ENCODE measurements at places on chromosomes 6 and 20.

DNA sequence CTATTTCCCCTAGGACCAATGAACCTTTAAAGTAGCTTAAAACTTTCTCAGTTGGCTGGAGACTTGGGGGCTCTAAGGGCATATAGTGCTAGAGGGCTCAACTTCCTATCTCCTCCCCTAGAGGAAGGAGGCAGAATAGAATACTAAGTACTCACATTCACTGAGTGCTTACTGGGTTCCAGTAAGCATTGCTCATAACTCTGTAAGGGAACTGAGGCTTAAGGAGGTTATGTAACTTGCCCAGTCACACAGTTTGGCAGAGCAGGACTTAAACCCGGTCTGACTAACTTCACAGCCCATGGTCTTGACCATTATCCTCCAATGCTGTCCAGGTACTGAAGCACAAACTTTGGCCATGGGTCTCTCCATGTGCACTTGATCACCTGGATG is 12.5 kb downstream of the SESN1 start:
- no peak for DNase-seq

DNA sequence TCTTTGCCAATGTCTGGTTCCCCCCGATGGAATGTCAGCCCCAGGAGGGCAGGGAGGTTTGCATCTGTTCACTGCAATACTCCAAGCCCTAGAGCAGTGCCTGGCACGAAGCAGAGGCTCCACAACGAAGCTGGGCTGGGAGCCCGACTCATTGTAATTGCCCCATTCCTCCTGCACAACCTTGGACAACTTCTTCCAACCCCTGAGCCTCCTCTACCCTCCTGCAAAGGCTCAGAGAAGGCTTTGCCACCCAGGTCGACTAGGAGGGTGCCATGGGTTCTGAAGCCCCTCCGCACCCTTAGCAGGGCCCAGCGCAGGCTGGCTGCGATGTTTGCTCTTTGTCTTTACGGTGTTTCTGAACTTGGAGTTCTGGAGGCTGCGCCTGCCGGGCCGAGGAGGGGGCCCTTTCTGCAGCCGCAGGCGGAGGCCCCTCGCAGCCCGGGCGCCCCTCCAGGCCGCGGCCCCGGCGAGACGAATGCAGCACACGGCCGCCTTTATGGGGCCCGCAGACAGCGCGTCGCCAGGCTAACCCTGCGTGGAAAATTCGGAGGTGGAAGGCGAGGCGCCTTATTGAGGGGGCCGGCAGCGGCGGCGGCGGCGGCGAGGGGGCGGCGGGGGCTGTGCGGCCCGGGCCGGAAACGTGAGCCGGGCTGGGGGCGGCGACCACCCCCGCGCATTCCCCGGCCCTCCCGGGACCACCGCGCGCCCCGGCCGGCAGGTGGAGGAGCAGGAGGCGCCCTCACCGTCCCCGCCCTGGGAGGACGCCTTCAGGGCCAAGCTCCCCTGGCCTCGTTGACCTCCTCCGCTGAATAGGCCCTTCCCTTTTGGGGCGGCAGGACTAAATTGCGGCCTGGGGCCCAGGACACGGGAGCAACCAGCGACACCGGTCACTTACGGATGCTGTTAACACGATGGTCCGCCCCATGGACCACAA is 27.0 kb downstream of the SNAI1 start:
- no peak for DNase-seq

GRCh38 chr6:56649782-56650181 is 7.1 kb upstream of the DST start:
- no peak for DNase-seq

DNA sequence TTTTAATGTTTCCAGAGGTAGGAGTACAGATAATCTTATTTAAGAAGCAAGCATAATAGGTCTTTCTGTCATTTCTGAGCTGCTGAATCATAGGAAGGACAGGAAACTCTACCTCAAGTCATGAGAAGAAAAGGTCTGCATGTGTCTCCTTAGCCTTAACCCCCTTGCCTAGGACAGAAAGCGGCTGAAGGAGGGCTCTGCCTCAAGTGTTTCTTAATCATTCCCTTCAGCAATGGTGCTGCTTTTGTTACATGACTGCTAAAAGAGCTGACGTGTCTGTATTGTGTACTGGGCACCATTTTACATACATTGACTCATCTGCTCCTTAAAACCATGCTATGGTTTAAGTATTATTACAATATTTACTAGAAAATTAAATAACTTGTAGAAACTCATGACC is 564.0 kb upstream of the AGPAT4 start:
- DNase-seq: no peak

DNA sequence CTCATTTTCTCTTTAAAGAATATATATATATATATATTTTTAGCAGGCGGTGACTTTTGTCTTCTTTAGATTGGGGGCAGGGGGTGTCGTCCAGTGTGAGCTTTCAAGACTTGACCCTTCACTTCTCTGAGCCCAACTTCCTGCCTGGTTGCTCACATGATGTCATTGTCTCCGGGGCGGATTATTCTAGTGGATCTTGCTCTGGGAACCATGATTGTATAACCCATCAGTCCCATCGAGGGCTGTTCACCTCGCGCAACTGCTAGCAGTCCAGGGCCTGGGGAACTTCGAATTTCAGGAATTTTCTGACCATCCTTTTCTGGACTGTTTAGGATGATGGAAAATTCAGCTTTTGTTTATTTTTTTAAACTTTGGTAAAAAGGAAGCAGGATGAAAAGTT is 1.0 kb downstream of the IGF2R start:
- DNase-seq: no peak

DNA sequence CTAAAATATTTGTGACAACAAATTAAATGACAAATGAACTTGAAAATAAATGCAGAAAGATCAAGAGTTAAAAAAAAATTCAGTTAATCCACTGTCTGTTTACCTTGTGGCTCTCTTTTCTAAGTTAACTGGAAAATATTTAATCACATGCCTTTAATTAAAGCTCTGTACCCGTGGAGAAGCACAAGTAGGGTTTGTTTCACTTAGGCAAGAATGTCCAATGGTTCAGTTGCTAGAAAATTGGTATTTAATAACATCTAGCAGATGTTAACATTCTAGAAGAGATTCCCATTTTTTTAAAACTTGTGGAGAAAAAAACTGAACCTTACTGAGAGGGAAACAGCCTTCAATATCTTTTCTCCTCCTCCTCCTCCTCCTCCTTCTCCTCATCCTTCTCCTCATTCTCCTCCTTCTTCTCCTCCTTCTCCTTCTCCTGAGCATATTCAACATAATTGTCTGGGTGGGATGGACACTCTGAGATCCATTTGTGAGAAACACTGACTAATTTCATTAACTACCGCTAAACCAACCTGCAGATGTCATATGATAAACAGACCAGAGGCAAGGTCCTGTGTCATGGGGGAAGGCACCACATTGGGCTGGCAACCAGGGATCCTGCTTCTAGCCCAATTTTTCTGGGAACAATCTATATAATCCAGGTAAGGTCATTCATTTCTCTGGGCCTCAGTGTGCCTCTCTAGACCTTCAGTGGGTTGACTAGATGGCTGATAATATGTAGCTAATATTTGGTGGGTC is 44.1 kb upstream of the AKIRIN2 start:
- DNase-seq: no peak

DNA sequence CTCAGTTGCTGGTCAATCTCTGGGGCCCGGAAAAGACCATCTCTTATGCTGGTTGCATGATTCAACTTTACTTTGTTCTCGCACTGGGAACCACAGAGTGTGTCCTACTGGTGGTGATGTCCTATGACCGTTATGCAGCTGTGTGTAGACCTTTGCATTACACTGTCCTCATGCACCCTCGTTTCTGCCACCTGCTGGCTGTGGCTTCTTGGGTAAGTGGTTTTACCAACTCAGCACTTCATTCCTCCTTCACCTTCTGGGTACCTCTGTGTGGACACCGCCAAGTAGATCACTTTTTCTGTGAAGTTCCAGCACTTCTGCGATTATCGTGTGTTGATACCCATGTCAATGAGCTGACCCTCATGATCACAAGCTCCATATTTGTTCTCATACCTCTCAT is 4.3 kb downstream of the OR2J3 start:
- DNase-seq: no peak

GRCh38 chr20:60071965-60072364 is 113.7 kb downstream of the CDH26 start:
- DNase-seq: no peak

- no peak for DNase-seq
Measured at GRCh38 chr6:110399219-110400071, 15.9 kb downstream of the DDO start.

DNA sequence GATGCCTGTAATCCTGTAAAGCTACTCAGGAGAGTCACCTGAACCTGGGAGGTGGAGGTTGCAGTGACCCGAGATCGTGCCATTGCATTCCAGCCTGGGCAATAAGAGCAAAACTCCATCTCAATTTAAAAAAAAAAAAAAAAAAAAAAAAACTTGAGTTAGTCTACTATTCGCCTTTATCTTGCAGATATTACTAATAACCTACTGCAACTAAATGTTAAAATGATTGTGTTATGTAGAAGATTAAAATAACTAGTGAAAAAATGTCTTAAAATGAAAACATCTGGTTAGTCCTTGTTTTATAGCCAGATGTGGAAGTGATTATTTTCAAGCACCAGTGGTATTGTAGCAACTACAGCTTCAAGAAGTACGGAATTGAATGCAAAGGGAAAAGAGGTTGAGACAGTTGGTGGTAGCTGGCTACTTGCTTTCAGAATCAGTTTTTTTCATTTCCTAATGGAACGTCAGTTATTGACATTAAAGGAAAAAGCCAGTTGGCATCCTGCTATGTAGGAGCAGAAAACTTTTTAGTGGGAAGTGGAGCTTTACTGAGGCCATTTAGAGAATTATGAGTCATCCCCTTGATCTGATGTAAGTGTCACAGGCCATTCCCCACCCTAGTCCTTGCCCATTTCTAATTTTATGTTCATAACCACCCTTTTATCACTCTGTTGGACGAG is 43.8 kb upstream of the DYNLRB1 start:
- no peak for DNase-seq

- DNase-seq: no peak
Measured at GRCh38 chr6:55293116-55293515, 34.2 kb upstream of the GFRAL start.

GRCh38 chr6:167856999-167857660 is 30.4 kb downstream of the AFDN start:
- DNase-seq: no peak

DNA sequence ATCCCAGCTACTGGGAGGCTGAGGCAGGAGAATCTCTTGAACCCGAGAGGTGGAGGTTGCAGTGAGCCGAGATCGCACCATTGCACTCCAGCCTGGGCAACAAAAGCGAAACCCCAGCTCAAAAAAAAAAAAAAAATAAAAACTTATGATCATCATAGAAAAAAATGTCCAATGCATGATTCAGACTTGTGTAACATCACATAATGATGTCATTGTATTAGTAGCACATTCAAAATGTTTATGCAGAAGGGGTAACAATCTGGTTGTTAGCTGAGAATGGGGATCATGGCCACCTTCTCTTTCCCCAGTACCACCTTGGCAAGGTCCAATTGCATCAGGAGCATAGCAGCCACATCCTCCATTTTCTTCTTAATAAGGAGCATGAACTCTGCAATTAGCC is 137.6 kb upstream of the MARCKS start:
- no peak for DNase-seq

DNA sequence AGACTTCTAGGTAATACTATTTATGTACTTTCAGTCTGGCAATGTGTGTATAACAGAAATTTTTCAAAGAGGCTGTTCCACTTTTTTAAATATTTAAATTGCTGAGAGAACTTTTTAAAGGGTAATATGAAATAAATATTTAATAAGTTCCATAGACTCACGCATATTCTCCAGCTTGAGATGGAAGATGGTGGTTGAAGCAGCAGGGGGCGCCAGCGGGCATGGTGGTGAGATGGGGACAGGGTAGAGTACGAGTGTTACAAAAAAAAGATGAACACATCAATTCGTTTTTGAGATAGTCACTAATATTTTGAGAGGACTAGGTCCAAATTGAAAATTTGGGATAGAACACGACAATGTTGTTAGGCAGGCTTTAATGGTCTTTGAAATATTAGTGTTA is 68.4 kb downstream of the RSPO3 start:
- DNase-seq: no peak

GRCh38 chr20:53938739-53939138 is 131.7 kb downstream of the BCAS1 start:
- DNase-seq: no peak

- no peak for DNase-seq
Measured at GRCh38 chr6:106913111-106913510, 61.4 kb downstream of the CD24 start.

DNA sequence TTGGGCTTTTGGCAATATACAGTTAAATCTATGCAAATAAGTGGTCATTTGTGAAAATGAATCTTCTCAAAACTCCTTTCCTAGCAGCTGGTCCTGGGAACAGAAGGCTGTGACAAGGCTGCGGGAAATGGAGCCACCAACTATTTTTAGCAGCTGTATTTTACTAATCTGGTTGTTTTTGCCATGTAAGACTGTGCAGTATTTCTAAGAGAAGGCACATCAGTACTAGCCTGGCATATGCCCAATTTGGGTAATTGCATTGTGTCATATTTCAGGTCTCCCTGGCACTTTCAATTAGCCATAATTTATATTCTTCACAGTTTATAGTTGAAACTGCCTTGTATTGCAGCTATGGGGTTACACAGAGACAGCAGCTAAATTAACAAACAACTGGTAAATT is 109.6 kb downstream of the MANEA start:
- no peak for DNase-seq

- DNase-seq: no peak
Measured at GRCh38 chr20:41034239-41034638, 5.6 kb downstream of the TOP1 start.

- no peak for DNase-seq
Measured at GRCh38 chr6:107473660-107474059, 14.3 kb upstream of the PDSS2 start.

- no peak for DNase-seq
Measured at GRCh38 chr6:124539096-124539495, 423.1 kb upstream of the RNF217 start.

DNA sequence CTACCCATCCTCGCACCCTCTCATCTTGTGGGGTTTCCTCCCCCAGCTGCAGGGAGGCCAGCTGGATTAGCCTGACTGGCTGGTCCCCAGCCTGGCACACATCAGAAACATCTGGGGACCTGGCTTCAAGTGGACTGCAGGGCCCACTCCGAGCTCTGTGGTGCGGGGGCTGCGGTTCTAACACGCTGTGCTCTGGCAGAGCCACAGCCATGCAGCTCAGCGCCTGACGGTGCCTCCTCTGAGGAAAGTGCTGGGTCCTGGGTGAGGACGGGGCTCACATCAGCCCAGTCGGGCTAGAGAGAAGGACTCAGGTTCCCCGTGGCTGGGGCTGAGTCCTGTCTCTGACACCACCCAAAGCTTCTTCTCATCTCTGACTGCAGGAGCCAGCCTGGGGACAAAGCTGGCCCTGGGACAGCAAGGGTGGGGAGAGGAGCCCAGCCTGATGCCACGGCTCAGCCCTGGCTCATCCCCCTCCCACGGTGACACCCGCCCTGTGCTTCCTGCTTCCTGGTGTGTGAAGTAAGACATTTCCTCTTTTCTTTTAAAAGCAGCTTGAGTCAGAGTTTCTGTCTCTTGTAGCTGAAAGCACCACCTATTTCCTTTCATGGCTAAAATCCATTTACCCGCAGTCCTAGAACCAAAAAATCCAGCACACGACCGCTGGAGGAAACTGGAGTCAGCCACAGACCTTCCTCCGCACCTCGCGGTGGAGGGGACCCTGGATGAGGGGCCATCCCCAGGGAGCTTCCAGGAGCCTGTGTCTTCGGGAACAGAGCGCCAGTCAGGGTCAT is 127.4 kb upstream of the AFDN start:
- DNase-seq: no peak
